ENCODE measurements at places on chromosomes 13 and 19.

DNA sequence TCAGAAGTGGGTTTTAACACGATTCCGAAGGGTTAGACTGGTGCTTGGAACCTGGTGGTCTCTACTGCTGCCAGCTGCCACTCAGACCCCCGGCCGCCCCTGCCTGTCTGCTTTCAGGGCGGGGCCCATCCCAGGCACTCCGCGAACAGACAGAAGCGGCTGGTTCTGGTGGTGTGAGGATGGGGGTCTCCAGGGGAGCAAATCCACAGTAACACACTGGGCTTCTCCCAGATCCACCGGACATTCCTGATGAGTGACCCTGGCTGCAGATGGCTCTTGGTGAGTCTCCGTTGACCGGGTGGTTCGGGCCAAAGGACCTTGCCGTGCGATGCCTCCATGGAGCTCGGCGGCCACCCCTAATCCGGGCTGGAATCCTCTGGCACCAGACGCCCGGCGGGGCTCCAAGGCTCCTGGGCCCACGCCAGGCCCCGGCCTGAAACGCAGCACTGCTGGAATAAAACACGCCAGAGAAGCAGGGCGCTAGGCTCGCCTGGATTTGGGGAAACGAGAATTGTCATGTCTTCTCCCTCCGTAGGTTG lies 2.1 kb upstream of the PTBP1 start:
- no peak for DNase-seq

GRCh38 chr19:27975419-27976005 lies 1237.4 kb downstream of the UQCRFS1 start:
- DNase-seq: no peak

DNA sequence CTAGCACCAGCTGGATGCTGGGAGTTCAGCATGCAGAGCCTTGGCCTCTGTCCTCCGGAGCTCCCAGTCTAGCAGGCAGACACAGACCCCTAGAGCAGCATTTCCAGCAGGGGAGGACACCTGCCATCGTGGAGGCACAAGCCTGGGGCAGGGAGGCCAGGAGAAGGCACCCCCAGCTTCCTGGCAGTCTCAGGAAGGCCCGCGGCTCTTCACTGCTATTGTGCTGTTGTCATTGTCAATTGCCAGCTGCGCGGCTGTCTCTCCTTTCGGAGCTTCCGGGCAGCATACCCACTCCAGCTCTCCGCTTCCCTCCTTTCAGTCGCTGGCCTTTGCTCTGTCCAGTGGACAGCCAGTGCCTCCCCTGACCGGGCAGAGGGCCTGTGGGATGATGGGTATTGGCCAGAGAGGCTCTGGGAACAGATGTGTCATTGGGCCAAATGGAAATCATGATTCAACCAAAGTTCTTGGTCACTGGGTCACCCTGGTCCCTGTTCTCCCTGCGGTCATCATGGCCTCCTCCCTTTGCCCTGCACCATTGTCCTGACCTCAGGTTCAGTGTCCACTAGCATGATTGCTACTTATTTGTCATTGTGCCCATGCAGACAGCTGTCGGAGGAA lies 93.0 kb downstream of the SLC7A1 start:
- no peak for DNase-seq

DNA sequence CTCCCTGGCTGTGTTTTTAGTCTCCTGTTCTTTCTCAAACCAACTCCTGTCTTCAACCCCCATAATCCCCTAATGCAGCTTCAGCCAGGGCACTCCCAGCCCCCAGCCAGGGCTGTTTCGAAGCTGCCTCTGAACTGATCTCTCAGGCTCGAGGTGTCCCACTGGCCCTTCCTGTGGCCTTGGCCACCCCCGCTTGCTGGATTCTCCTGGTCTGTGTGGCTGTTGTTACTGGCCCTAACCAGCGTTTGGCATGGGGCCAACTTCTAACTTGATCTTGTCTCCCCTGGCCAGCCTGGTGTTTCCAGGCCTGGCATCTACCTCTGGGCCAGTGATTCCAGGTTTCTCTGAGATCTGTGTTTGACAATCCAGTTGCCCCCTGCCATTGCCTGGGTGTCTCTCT lies 11.0 kb downstream of the XAB2 start:
- no peak for DNase-seq

GRCh38 chr13:111620166-111620565 lies 299.7 kb downstream of the TEX29 start:
- no peak for DNase-seq

DNA sequence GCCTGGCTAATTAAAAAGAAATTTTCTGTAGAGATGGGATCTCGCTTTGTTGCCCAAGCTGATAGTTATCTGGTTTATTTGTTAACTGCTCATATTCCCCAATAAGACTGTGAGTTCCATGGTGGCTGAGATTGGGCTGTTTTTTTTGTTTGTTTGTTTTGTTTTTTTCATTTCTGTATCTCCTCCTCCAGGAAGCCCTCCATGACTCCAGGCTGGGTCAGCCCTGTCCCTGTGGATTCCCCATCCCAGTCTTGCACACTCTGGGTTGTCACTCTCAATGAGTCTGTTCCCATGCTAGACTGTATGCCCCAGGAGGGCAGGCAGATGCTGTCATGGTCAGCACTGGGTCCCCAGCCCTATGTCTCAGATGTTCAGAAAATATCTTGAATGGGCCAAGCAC lies 2.9 kb downstream of the EML2 start:
- no peak for DNase-seq

DNA sequence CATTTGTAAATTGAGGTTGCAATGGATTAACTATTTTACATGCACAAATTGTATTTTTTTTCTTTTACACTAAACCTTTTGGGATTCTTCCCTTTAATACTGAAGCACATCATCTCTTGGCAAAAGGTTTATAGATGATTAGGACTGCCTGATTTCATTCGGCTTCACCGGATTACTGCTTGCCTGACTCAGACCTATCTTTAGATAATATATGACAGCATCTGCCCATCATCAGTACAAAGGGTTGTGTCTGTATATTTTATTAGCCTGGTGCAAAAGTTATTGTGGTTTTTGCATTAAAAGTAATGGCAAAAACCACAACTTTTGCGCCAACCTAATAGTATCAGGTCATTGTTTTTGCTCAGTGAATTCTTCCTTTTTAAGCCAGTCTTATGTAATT lies 316.2 kb upstream of the HTR2A start:
- no peak for DNase-seq

- no peak for DNase-seq
Observed at GRCh38 chr19:52963247-52963618, 552 bp upstream of the ZNF816 start.

GRCh38 chr13:53405616-53406015 lies 377.0 kb downstream of the OLFM4 start:
- peak; percentile 30 for DNase-seq

- no peak for DNase-seq
Observed at GRCh38 chr13:73593199-73593765, 534.5 kb downstream of the KLF5 start.

DNA sequence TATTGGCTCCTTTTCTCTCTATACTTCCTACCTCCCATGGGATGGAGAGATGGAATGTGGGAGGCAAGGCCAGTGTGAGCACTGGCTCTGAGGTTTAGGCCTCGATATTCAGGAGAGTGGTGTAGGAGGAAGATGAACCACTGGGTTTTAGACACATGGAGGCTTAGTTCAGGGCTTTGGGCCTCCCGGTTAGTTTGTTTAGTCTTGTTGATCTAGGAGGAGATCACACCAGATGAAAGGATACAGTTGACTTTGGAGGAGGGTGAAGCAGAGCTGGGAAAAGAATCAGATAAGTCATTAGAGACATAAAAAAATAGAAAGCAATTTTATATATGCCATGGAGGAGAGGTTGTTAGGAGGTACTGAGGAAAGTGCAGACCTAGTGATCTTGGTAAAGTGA lies 30.9 kb downstream of the RNASEH2B start:
- no peak for DNase-seq

DNA sequence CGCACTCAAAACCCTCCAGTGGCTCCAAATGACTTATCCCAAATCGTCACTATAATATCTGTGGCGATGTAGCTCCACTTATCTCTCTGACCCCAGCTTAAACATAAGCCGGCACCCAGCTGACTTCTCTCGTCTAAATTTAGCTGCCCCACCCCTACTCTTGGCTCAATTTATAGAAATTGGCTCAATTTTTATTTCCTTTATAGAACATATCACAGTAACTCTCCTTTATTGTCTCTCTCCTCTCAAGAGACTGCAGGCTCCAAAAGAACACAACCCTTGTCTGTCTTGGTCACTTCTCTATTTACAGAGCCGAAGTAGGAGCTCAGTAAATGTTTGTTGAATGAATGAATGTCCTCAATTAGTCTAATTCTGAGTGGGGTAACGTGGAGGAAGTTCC lies 805 bp downstream of the ZNF784 start:
- DNase-seq: no peak

DNA sequence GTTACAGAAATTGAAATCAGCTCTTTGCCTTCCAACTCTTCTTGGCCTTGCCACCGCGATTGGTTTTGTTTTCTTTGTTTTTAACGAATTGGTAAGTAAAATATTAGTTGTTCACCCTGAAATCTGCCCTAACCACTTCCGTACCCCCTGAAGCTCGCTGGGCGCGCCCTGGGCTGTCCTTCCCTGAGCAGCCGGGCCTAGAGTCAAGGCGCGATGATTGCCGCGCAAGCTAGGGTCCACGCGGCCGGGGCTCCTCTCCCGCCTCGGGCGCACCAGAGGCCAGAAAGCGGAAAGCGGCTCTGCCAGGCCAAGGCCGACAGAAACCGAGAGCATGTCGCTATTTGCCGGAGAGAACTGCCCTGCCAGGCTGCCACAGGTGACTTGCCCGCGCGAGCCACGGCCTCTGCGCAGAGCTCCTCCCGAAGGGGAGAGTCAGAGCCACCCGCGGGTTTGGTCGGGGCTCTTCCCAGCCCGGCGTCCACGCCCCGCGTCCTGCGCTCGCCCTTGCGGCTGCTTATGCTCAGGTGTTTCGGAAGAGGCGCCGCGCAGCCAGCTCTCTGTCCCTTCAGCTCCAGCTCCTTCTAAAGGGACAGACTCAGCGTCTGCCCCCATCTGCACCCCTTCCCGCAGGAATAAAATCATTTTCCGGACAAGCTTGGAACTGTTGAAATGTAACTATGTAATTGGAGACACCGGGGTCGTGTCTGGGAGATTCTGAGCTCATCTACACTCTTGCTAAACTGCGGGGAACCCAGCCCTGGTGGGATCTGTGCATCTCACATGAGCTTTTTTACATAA lies 6.6 kb upstream of the CDX2 start:
- DNase-seq: no peak

GRCh38 chr19:38019396-38019724 lies 112.4 kb downstream of the SIPA1L3 start:
- no peak for DNase-seq

GRCh38 chr13:50576156-50576555 lies 267.3 kb downstream of the DLEU7 start:
- no peak for DNase-seq

- DNase-seq: no peak
Observed at GRCh38 chr13:91540158-91540736, 141.8 kb downstream of the GPC5 start.

- DNase-seq: no peak
Observed at GRCh38 chr19:8305798-8306197, 2.4 kb downstream of the CD320 start.

DNA sequence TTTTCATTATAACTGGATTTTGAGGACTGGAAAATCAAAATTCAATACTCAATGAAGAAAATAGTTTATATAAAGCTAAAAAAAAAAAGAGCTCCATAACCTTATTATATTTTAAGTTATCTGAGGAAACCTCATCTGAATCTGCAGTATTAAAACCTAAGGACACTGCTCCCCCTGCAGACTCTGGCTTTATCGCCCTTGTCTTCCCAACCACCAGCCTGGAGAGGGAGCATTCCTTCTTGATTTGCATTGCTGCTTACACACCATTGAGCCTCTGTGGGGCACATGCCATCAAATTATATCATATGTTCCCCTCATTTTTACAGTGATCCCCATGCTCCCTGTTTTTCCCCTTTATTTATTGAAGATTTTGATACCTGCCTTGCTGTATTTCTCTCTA lies 871.4 kb upstream of the GPC6 start:
- DNase-seq: no peak

DNA sequence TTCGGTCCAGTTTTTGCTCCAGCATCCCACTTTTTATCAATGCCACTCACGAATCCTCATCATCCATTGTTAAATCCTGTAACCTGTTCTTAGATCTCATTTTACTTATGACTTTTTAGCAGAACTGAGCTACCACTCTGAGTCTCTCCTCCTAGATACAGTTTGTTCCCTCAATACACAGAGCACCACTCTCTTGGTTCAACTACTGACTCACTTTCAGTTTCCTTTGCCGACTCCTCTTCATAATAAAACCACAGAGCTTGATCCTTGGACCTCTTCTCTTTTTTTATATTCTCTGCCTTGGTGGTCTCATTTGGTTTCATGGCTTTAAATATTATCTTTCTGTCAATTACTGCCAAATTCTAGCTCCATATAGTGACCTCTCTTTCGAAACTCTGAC lies 150.3 kb downstream of the SLITRK5 start:
- DNase-seq: no peak

DNA sequence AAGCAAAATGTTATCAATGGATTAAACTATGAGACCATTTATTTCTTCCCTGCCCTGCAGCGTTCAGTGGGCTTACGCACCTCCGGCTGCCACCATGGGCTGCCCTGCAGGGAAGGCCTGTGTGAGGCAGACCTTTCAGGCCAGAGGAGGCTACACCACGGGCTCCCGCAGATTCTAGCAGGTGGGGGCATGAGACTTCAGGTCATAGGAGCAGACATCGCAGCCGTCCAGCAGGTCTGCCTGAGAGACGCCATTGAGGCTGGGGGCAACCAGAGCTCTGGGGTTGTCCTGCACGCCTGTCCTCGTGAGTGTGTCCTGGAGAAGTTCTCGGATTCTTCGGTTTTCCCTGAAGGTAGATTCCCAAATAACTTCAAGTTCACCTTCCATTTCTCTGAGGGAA lies 9.4 kb upstream of the SLC7A9 start:
- DNase-seq: no peak

DNA sequence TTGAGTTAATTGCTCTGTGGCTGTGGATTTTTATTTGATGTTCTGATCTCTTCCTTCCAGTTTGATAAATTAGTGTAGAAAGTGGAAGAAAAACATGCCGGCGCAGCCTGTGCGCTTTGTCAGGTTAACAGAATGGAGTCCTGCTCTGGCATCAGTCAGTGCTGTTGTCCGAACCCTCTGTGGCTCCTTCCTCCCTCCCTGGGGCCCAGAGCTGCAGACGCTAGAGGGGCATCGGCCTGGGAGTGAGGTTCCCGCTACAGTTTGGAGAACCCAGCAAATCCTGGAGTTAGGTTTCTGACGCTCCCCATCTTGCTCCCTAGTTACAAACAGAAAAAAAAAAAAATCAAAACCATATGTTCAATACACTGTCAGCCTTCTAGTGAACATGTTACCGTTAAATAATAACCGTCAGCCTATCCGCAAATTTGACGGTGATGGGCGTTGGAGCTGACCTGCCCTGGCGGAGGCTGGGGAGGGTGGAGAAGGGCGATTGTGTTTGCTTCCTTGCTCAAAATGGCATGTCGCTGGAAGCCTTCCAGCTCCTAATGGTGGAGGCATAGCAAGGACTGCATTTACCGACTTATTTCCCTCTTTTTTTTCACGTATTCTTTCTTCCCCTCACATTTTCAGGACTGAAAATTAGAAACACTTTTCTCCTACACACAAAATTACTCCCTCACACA lies 13.6 kb downstream of the MBNL2 start:
- no peak for DNase-seq

GRCh38 chr19:45645631-45646344 lies 6.6 kb upstream of the EML2 start:
- DNase-seq: no peak

Data from neuronal stem cell (in vitro differentiated cells).